ENCODE measurements at places on chromosomes 1 and 21.
A peak's percentile ranks its signal among the peaks of the same experiment; 100 is the strongest.

DNA sequence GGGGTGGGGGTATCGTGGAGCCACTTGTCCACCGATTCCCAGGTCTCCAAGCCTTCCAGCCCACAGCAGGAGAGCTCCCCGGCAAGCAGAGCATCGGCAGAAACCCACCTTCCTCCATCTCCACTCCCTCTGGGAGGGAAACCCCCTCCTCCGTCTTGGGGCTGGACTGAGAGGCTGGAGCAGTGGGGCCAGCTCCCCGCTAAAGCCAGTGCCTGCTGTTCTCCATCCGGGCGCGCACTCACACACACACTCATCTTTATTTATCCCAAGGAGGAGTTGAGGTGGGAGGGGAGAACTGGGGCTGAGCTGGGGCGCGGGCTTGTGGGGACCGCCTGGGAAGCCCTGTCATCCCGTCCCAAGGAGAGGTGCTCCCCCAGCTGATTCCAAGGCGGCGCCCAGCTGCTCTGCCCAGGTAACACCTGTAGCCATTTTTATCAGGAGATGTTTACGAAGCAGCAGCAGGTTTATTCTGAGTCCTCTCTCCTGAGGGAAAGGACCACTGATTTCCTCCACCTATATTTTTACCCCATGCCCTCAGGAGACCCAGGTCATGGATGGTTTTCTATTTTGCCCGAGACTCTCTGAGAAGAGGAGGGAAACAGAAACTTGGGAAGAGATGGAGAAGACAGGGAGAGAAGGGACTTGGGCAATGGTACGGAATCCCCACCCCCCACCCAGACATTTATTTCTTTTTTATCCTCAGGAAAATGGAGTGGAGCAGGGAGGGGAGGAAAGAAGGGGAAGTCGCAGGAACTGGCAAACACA lies 2.1 kb downstream of the KCNN3 start:
- H3K4me1 ChIP-seq = peaks cover 15% of the 10 kb centered on the region
- no peak overlapping the region for H3K4me3 ChIP-seq
- H3K27ac ChIP-seq = no peak overlapping the region
- H3K36me3 ChIP-seq = no peaks in the 10 kb centered on the region
- H3K27me3 ChIP-seq = peaks cover 65% of the 10 kb centered on the region
- no peak for DNase-seq

DNA sequence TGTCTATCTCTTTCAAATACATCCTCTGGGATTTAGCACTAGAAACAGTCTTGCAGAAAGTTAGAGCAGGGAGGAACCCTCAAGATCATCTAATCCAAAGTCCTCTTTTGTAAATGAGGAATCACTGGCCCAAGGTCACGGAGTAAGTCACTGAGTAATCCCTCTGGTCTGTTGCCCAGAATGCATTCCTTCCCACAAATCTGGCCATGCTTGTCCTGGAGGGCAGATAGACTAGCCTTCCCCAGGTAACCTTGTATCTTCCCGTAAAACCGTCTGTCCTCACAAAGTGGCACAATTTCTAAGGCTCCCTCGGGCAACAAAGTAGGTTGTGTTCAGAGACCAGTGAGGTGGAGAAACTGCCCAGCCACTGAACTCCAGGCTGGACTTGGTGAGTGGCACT lies 46.2 kb downstream of the DDR2 start:
- DNase-seq = no peak
- no peaks in the 10 kb centered on the region for H3K27me3 ChIP-seq
- no peaks in the 10 kb centered on the region for H3K4me1 ChIP-seq
- H3K27ac ChIP-seq = no peak overlapping the region

- no peaks in the 10 kb centered on the region for H3K27me3 ChIP-seq
- no peak overlapping the region for H3K27ac ChIP-seq
- H3K4me1 ChIP-seq = no peaks in the 10 kb centered on the region
- peaks cover 41% of the 10 kb centered on the region for H3K36me3 ChIP-seq
Measured at GRCh38 chr1:226912587-226913176, 27.4 kb upstream of the COQ8A start.

- H3K36me3 ChIP-seq = no peaks in the 10 kb centered on the region
- no peaks in the 10 kb centered on the region for H3K27me3 ChIP-seq
- H3K4me3 ChIP-seq = no peak overlapping the region
- no peak overlapping the region for H3K27ac ChIP-seq
Measured at GRCh38 chr1:84010136-84010535, 11.2 kb upstream of the TTLL7 start.

GRCh38 chr21:46256501-46256994 lies 28.0 kb upstream of the LSS start:
- no peak overlapping the region for H3K4me3 ChIP-seq
- DNase-seq = no peak
- no peak overlapping the region for H3K27ac ChIP-seq
- peaks cover 4% of the 10 kb centered on the region for H3K36me3 ChIP-seq

- H3K4me3 ChIP-seq = no peak overlapping the region
- H3K27ac ChIP-seq = no peak overlapping the region
- H3K27me3 ChIP-seq = no peaks in the 10 kb centered on the region
- no peaks in the 10 kb centered on the region for H3K36me3 ChIP-seq
Measured at GRCh38 chr1:9297831-9298230, 5.1 kb downstream of the SPSB1 start.

- H3K27me3 ChIP-seq = no peaks in the 10 kb centered on the region
- no peak overlapping the region for H3K4me3 ChIP-seq
- no peak for DNase-seq
- H3K4me1 ChIP-seq = no peaks in the 10 kb centered on the region
- no peak overlapping the region for H3K27ac ChIP-seq
- H3K36me3 ChIP-seq = no peaks in the 10 kb centered on the region
Measured at GRCh38 chr1:90394247-90394646, 322.9 kb downstream of the BARHL2 start.

- no peak overlapping the region for H3K4me3 ChIP-seq
- H3K36me3 ChIP-seq = peaks cover 3% of the 10 kb centered on the region
- no peak for DNase-seq
- H3K4me1 ChIP-seq = no peaks in the 10 kb centered on the region
Measured at GRCh38 chr1:12026586-12026985, 7.3 kb downstream of the MIIP start.

DNA sequence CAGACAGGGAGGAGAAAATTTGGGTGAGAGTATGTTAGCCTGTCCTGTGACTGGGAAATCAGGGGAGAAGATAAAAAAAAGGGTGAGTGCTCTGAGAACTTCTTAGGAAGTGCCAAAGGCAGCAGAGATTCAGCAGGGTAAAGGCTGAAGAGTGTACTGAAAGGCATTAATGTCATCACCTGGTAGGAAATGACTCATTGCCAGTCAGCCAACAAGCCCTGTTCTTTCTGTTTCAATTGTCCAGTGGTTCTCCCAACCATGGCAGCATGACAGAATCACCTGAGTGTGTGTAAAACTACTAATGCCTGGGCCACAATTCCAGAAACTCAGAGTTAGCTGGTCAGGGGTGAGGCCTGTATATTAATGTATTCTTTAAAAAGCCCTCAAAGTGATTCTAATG lies 83.5 kb downstream of the INTS7 start:
- H3K4me3 ChIP-seq = no peak overlapping the region
- H3K27me3 ChIP-seq = no peaks in the 10 kb centered on the region
- no peaks in the 10 kb centered on the region for H3K4me1 ChIP-seq

DNA sequence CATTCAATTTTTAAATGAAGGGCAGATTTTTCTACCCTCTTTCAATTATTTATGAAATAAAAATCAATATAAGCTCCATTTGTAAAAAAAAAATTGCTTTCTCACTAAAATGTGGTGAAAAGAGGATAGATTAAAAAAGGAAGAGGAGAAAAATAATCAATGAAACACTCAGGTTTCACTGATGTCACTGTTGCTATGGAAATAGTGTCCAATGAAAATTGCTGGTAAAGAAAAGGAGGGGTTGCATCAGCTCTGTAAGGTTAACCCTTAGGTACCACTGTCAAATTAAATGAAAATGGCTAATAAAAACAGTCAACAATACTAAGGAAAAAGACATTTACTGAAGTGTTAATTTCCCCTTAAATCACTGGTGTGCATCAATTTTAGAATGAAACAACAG lies 91.6 kb upstream of the TTC39A start:
- no peak overlapping the region for H3K4me3 ChIP-seq
- no peak for DNase-seq
- no peaks in the 10 kb centered on the region for H3K27me3 ChIP-seq
- H3K36me3 ChIP-seq = no peaks in the 10 kb centered on the region

- H3K4me1 ChIP-seq = no peaks in the 10 kb centered on the region
- peaks cover 5% of the 10 kb centered on the region for H3K36me3 ChIP-seq
- no peak for DNase-seq
- peak overlapping the region; percentile 75 for H3K27ac ChIP-seq
- H3K27me3 ChIP-seq = no peaks in the 10 kb centered on the region
Measured at GRCh38 chr1:43835082-43836021, 98.2 kb upstream of the ARTN start.

DNA sequence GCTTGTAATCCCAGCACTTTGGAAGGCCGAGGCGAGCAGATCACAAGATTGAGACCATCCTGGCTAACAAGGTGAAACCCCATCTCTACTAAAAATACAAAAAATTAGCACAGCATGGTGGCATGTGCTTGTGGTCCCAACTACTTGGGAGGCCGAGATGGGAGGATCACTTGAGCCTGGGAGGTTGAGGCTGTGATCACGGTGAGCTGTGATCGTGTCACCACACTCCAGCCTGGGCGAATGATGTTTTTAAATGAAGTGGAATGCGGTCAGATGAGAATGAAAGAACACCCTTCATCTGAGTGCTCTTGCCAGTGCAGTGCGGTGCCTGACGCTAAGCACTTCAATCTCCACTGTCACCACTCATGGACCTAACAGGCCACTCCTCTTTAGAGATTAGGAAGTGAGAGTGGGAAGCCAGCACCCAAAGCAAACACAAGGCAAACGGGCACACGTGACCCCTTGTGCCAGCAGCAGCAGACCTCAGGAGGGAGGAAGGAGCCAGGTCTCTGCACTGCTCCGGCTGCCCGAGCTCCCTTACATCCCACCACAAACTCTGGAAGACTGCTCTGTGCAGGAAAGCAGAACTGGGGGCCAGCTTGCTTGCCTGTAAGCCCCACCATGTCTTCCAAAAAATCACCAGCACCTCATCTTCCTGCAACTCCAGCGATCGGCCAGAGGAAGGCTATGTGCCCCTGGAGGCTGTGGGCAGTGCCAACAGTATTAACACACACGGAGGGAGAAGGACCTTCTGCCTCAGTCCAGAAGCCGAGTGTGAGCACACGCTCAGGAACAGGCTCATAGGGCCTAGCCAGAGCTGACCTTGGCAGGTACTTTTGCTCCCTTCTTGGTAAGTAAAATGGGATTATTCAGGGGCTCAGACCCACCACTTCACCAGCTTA lies 9.7 kb downstream of the CTNNBIP1 start:
- no peak for DNase-seq

DNA sequence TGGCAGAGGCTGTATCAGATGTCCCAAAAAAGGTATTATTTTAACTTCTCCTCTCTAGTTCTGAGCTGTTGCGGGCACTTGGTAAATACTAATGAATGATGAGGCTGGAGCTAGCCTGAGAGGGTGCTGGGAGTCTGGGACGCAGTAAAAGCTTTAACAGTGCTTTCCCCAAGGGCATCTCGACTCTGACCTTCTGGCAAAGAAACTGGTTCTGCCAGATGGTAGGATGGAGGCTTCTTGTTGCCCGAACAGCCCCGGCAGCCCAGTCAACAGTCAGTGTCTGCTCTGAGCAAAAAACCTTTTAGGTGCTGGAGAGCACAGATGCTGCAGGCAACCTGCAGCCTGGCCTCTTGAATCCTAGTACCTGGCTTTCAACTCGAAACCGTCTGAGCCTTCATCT lies 2.5 kb upstream of the PNRC2 start:
- H3K4me1 ChIP-seq = no peaks in the 10 kb centered on the region
- H3K27ac ChIP-seq = no peak overlapping the region
- H3K27me3 ChIP-seq = no peaks in the 10 kb centered on the region
- no peak for DNase-seq

DNA sequence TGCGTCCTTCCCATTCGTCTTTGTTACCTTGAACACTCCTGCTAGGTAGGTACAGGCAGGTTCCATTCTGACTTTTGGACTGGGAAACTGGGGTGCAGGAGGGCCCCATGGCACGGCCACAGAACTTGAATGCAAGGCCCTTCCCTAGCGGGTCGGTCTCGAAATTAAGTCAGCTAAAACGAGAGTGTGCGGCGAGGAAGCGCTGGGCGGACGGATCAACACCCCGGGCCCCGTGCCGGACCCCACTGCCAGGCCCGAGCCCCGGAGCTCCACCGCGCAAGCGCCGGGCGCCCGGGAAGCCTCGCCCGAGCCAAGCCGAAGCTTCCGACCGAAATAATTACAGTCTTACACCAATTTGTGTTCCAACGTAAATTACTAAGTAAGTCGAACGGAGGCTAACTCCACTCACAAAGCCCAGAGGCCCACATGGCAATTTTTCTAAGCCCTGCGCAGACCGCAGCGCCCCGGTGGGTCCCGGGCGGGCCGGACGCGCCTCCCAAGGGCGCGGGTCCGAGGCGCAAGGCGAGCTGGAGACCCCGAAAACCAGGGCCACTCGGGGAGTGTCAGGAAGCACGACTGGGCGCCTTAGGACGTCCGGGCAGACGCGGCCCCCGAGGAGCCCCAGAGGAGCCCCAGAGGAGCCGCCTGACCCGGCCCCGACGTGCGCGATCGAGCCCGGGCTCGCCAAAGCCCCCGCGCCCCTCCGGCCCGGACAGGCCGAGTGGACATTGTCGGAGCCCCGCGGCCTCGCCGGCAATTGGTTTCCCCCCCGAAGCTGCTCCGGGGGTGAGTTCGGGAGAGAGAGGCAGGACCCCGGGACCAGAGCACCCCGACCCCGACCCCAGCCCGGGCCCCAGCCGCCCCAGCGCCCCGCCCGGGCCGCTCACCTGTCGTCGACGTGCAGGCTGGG lies 624 bp downstream of the RIPK4 start:
- H3K4me3 ChIP-seq = no peak overlapping the region
- no peaks in the 10 kb centered on the region for H3K36me3 ChIP-seq
- DNase-seq = no peak

DNA sequence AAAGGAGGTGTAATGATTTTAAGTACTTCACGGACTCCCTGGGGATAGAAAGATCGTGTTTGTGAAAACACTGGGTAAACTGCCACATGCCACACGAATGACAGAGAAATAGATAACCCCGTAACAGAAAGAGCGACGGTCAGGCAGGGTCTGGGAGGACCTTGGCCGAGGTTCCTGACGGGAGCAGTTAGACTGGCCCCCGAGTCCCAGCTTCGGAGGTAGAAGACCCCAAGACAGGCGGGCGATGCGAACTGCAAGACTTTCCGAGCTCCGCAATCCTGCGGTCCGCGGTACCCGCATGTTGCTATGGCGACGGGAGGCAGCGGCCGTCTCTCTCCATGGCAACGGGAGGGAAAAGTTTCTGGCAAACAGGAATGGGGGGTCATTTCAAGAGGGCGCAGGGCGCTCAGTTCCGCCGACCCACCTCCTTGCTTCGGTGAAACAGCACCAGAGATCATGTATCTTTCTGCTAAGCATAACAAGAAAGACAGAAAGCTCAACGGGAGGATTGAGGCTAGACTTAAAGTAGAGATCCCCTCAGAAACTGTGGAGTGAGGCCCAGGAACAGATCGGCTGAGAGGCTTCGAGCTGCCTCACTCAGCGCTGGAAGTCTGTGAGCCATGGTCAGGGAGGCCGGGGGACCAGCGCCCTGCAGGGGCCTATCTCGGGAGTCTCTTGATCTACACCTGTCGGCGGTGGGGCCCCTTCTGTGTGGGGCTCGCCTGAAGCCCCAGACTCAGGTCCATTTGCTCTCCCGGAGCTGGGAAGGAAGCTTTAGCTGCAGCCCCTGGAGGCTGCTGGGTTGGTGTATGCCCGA lies 685 bp upstream of the SYT6 start:
- DNase-seq = no peak
- H3K4me1 ChIP-seq = peaks cover 18% of the 10 kb centered on the region
- H3K4me3 ChIP-seq = no peak overlapping the region
- H3K36me3 ChIP-seq = no peaks in the 10 kb centered on the region

GRCh38 chr1:163912170-163912884 lies 590.6 kb downstream of the NUF2 start:
- no peaks in the 10 kb centered on the region for H3K36me3 ChIP-seq
- DNase-seq = no peak
- H3K27ac ChIP-seq = no peak overlapping the region
- no peak overlapping the region for H3K4me3 ChIP-seq

GRCh38 chr1:112544011-112544688 lies 35.4 kb downstream of the WNT2B start:
- DNase-seq = no peak
- H3K36me3 ChIP-seq = no peaks in the 10 kb centered on the region
- H3K4me1 ChIP-seq = peaks cover 14% of the 10 kb centered on the region

All from tibial nerve (tissue), 4 donors.